ENCODE measurements at places on chromosomes 7 and 10.

DNA sequence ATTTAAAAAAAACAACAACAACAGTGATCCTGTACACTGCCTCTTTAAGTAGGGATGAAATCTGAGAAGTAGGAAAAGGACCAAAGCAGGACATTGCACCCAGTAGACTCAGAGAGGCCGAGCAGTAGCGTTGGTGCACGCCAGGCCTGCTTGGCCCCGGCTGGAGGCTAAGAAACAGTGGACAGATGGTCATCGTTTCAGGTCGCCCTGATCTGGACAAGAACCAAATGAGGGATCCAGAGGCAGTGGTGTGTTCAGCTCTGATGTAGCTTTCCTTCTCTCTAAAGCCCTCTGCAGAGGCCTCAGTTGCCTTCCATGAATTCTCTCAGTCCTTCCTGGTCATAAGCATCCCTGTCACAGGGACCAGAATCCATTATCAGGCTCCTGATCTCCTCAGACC lies 142.2 kb upstream of the CDCA7L start:
- DNase-seq: no peak

GRCh38 chr10:88243836-88244730 lies 339.0 kb downstream of the RNLS start:
- no peak for DNase-seq

- DNase-seq: no peak
Measured at GRCh38 chr10:113176652-113177155, 226.7 kb downstream of the TCF7L2 start.

GRCh38 chr7:6256109-6256483 lies 16.3 kb downstream of the CYTH3 start:
- no peak for DNase-seq

- DNase-seq: no peak
Measured at GRCh38 chr7:131197920-131198615, 129.6 kb upstream of the MKLN1 start.

GRCh38 chr10:13016886-13017285 lies 15.4 kb upstream of the CCDC3 start:
- no peak for DNase-seq

DNA sequence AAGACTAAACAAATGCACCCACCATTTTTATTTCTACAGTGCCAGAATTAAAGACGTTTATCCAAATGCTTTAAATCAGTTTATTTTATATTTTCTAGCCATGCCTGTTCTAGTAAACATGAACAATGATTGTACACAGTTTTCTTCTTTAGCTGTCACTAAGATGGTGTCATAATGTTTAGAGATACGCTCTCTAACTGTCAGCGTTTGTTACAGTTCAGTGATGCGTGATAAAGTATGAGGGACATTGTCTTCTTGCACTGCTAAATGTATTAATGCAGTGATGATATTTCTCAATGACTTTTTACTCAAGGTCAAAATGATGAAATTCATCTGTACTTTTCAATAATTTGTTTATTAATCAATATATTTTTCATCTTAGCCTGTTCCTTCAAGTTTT lies 513.6 kb downstream of the ATRNL1 start:
- DNase-seq: no peak

DNA sequence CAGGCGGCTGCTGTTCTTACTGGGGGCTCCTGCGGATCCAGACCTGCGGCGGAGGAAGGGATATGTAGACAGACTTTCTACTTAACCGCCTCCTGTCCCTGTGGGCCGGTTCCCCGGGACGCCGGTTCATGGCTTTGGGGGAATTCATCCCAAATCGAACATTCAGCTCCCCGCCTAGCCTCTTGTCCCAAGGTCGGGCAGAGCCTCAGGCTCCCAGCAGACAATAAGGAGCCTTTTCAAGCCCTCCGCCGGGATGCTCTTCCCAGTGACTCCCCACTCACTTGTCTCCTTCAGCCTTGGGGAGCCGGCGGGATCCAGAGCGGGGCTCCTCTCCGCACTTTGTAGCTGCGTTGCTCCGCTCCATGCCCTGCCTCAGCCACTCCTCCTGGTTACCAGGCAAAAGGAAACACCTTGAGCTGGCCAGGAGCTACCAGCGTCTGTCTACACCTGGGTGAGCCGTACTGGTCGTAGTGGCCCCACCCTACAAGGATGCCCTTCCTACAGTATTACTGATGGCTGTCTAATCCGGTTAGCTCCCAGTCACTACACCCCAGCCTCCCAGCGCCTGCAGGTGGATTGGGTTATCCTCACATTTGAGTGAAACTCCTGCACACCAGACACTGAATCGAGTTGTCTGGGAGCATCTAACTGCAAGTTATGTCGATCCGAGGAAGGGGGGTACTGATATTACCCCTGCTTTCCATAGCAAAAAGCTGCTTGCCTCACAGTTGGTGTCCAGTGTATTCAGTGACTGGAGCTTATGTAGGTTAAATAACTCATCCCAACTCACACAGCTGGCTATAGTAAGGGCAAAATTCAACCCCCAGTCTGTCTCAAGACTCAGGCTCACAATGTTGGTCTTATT lies at the start of gene C10orf95:
TSS of gene C10orf95 (minus strand) at position 439 of the 865 bp plus-strand sequence. CDS start 450 bp downstream, outside the sequence.
- no peak for DNase-seq

GRCh38 chr7:15832996-15833395 lies 146.5 kb upstream of the MEOX2 start:
- no peak for DNase-seq

DNA sequence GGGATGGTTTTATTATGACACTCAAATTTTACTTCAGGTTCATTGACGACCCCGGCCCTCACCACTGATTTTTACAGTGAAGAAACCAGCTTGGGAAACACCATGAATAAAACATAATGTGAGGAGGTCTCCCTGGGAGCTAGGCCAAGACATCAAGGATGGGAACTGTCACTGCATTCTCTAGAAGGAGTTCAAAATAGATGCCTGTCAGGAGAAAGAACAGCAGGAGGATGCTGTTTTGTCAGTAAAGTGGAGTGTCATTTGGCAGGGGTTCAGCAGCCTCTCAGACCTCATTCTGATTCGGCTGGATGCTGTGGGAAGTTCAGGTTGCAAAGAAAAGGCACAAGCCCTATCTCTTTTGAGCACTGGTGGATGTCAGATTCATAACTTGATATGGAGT lies 360.3 kb upstream of the C7orf33 start:
- DNase-seq: no peak
